Kidney (tissue), 22 donors: ENCODE measurements at places on chromosomes 13 and 19. TPM values are rescaled to one million over a fixed set of nuclear protein-coding genes. Genes with fewer than 3 reads are reported as not detected.

Gene ZNF814
- 27.7 TPM for total RNA-seq

Gene ADGRE2
- 10.4 TPM for total RNA-seq

Gene TEX26
- total RNA-seq = not detected

- H3K4me1 ChIP-seq = peaks cover 5% of the 10 kb centered on the region
- H3K36me3 ChIP-seq = no peaks in the 10 kb centered on the region
Observed at GRCh38 chr13:50593207-50593606, 250.3 kb downstream of the DLEU7 start.

DNA sequence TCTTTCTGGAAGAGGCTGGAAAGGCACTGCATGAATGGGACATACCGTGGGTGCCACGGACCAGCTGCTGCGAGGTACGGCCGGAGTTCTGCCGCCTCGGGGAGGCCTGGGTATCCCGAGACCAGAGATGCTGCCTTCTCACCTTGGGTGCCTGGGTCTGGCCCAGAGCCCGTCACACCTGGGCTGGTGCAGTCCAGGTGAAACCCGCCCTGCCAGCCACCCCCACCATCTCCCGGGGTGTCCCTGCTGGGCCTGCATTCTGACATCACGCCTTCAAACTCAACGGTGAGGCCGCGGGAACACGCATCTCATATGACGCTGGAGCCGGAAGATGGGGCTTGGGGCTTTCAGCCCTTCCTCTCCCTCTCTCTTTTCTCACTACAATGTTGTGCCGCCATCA, 98.0 kb downstream of the GADD45B start:
- DNase-seq = peak; percentile 27
- no peak overlapping the region for H3K4me3 ChIP-seq
- no peaks in the 10 kb centered on the region for H3K36me3 ChIP-seq
- no peaks in the 10 kb centered on the region for H3K27me3 ChIP-seq
- H3K4me1 ChIP-seq = no peaks in the 10 kb centered on the region
- H3K27ac ChIP-seq = no peak overlapping the region

- H3K36me3 ChIP-seq = no peaks in the 10 kb centered on the region
- H3K4me1 ChIP-seq = no peaks in the 10 kb centered on the region
- DNase-seq = no peak
- no peak overlapping the region for H3K4me3 ChIP-seq
Observed at GRCh38 chr13:77674852-77675251, 22.6 kb upstream of the SLAIN1 start.

DNA sequence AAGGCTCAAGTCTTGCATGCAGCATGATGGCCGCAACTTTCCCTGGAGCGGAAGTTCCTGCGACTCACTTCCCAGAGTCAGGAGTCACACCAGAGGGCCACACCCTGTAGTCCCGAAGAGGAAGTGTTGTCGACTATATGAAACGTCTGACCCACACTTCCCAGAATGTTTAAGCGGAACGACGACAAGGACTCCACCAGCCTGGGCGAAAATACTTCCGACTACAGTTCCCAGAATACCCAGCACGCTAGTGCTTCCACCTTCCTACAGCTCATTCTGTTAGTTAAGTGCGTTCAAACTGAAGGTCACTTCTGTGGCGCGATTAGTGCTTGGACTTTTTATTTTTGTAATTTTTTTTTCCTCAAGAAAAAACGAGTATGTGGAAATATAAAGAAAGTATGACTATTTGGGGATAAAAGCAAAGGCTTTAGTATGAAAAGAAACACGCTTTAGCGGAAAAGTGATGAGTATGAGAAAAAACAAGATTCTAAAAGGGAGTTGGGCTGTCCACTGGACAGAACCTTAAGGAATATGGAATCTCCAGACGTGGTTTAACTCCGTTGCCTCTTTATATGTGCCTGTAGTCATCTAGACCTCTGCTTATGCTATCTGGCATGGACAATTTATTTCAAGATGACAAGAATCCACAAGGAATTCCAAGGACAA, 15.5 kb upstream of the ZNF112 start:
- DNase-seq = no peak
- H3K27me3 ChIP-seq = no peaks in the 10 kb centered on the region
- no peaks in the 10 kb centered on the region for H3K36me3 ChIP-seq
- H3K4me3 ChIP-seq = no peak overlapping the region
- no peak overlapping the region for H3K27ac ChIP-seq
- H3K4me1 ChIP-seq = no peaks in the 10 kb centered on the region

DNA sequence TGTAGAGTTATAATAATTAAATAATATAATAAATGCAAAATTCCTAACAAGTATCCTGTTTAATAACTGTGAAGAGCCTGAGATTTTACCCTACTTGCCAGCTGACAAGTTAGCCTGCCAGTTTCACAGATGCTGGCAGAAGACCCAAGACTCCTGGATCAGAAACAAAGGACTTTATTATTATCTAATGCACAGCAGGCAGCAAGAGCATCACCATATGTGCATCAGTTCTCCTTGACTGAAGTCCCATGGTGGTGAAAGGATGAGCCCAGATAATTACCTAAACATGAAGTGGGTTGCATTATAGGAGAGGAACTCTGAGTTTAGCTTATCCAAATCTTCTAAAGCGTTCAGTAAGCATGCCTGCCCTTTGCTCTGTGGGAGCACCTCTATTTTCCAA, 39.1 kb upstream of the MTIF3 start:
- no peaks in the 10 kb centered on the region for H3K36me3 ChIP-seq
- no peaks in the 10 kb centered on the region for H3K4me1 ChIP-seq
- no peak overlapping the region for H3K4me3 ChIP-seq
- no peaks in the 10 kb centered on the region for H3K27me3 ChIP-seq

GRCh38 chr19:615619-616018, 17.7 kb downstream of the POLRMT start:
- H3K4me1 ChIP-seq = no peaks in the 10 kb centered on the region
- no peak overlapping the region for H3K4me3 ChIP-seq
- no peaks in the 10 kb centered on the region for H3K36me3 ChIP-seq
- no peak overlapping the region for H3K27ac ChIP-seq
